ENCODE measurements at places on chromosomes 1 and 21. TPM values are rescaled to one million over a fixed set of nuclear protein-coding genes. Genes with fewer than 3 reads are reported as not detected.
A peak's percentile ranks its signal among the peaks of the same experiment; 100 is the strongest.

MPZ gene
- total RNA-seq: 0.33 TPM

LGR6 gene
- total RNA-seq: not detected

BMP8B gene
- not detected for total RNA-seq

DNA sequence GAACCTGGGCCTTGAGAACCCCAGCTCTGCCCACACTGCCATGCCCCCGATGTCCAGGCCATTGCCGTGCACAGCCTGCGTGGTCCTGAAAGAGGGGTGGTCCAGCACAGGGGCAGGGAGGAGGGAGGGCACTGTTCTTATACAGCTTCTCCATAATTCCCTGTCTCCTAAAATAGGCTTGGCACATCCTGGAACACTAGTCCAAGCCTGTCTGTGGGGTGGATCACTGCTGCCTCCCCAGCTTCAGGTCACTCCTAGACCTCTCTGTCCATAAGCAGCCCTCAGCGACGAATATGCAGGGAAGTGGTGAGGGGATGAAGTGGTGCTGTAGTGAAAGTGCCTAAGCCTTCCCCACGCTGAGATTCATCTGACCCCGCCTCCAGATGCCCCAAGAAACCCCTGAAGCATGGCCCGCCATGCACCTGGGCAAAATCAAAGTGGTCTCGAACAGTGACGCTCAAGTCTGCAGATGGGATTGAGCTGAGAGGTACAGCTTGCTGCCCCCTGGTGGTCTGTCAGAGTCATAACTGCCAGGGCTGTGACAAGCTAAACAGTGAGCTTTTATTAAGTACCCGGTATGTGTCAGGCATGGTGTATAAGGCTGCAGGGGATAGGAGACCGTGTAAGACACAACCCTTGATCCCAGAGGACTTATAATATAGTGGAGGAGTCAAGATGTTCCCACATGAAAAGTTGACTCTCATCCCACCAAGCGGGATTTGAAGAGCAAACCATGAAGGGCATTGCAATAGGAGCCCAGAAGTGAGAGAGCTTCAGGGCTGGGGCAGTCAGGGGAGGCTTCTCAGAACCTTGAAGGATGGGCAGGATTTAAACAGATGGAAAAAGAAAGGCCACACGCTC lies 66.6 kb downstream of the FAM163A start:
- DNase-seq: peak; percentile 57

GRCh38 chr1:23101887-23102286 lies 66.8 kb downstream of the LUZP1 start:
- no peak for DNase-seq

DNA sequence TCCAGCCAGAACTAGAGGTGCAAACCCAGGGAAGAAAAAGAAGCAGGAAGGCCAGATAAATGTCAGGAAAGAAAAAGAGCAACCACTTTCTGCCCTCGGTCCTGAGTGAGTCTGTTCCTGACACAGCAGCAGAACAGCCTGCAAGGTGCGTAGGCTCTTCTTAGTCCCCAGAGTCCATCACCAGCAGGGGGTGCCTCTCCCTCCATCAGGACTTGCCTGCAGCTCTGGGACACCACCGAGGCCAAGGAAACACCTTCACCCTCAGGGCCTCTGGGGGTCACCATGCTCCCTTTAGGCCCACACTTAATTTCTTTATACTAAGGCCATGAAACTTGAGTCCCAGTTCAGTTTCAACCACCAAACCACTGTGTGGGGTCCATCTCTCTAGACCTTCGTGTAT lies 43.7 kb upstream of the NFASC start:
- DNase-seq: no peak

DNA sequence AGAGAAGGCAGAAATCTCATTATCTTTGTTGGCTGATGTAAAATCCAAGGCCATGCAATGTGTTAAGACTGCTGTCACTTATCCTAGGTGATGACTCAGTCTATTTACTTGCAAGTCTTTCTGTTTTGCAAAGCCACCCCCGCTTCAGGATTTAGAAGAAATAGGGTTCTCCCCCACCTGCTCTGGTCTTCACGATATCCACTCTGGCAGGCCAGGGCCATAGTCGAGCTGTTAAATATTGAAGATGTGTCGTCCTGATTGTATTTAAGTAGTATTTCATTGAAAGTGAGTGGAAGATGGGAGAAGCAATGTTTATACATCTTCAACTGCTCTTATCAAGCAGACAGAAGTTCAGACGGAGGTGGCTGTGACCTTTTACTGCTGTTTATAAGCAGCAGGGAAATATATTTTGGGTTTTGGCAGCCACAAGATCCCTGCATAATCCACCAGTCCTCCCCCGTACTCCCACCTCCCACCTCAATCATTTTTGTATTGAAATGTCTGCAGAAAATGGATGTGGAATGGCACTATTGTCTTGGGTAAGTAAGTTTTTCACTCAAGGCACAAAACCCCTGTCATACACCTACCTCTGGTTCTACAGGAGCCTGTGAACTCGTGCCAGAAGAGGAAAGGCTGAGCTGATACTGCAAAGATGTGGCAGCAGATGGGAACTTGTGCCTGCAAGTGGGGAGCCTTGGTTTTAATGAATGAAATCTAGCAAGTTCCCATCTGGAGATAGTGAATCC lies 117.4 kb downstream of the MRPS6 start:
- no peak for DNase-seq

GRCh38 chr1:60126723-60127122 lies 53.2 kb upstream of the C1orf87 start:
- DNase-seq: no peak

GRCh38 chr1:229064320-229065168 lies 206.4 kb upstream of the RAB4A start:
- DNase-seq: no peak

- DNase-seq: no peak
Observed at GRCh38 chr1:155136748-155137147, 1.1 kb downstream of the SLC50A1 start.

All from HFFc6 (cell line).